Right cardiac atrium (tissue), 5 donors: ENCODE measurements at places on chromosomes 7 and 10.

- DNase-seq: no peak
Measured at GRCh38 chr7:94392393-94392786, 2.3 kb upstream of the COL1A2 start.

DNA sequence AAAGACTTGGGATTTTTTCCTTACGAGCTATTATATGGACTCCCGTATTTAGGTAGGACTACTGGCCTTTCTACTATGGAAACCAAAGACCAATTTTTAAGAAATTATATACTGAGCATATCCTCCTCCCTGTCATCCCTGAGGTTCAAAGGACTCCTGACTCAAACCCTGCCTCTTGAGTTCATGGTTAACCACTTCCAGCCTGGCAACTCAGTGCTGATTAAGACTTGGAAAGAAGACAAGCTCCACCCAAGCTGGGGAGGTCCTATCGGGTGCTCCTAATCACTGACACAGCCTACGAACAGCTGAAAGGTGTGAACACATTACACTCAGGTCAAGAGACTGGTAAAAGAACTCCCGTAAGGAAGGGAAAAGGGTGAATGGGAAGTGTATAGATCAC, 66.8 kb downstream of the LYZL2 start:
- DNase-seq: no peak

- no peak for DNase-seq
Measured at GRCh38 chr10:31822616-31823318, 105.9 kb downstream of the ARHGAP12 start.

DNA sequence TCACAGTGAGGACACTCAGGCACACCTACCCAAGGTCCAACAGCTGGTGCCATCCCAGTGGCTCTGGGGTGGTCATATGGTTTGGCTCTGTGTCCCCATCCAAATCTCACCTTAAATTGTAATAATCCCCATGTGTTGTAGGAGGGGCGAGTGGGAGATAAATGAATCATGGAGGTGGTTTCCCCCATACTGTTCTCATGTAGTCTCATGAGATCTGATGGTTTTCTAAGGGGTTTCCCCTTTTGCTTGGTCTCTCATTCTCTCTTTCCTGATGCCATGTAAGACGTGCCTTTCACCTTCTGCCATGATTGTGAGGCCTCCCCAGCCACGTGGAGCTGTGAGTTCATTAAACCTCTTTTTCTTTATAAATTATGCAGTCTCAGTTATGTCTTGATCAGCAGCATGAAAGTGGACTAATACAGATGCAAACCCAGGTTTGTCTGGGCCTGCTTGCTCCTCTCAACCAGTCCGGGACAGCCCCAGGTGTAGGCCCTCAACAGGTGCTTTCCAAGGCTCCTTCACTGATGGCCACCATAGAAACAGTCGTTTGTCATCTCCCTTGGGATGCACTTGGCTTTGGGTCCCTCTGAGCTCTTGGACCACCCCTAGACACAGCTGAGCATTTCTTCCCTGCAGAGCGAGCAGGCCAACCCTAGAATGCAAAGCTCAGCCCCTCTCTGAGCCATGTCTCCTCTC, 101.3 kb upstream of the CTBP2 start:
- no peak for DNase-seq

DNA sequence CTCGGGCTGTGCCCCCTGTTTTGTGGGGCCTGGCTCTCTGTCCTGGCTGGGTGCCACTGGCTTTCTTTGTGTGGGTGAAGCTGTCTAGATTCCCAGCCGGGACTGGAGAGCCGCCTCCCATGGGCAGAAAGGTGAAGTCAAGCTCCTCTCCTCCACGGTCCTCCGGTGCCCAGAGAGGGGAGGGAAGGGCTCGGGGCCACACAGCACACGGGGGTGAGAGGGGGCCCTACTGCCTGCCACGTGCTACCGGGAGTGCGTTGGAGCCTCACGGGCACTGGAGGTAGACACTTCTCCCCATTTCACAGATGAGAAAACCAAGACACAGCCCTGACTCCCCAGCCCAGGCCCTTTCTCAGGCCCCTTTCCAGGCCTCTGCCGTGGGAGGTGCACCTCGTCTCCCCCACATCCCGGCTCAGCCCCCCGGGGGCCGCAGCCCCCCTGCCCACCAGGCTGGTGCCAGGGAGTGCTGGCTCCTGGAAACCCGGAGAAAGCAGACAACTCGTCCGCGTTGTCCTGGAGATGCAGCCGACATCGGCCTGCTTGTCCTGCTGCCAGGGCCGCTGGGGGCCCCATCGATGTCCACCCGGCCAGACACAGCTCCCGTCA, 55.8 kb downstream of the UNCX start:
- DNase-seq: peak; percentile 50

- no peak for DNase-seq
Measured at GRCh38 chr7:146892151-146892550, 775.5 kb downstream of the CNTNAP2 start.

DNA sequence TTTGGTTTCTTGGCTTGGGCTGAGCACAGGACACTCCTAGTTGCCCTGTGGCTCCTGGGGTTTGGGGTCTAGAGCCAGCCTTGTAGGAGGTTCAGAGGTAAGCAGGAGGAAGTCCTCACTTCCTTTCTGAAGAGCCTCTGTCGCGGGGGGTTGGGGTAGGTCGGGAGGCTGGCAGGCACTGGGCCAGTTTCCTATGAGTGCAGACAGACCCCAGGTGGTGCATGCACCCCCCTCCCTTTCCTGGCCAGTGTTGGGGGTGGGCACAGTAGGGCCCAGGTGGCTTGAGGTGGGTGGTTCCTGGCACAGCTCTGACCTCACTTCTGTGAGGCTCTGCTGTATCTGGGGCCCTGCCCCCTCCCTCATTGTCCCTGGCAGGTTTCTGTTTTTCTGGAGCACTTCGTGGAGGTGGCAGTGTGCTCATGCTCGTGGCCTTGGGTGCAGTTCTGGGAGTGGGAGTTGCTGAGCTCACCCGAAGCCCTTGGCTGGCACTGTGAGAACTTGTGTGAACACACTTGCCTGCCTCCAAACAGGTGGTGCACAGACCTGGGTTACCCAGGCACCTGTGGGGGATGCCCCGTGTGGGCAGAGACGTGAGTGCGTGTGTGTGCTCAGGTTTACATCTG, 1.8 kb downstream of the PALD1 start:
- DNase-seq: no peak

DNA sequence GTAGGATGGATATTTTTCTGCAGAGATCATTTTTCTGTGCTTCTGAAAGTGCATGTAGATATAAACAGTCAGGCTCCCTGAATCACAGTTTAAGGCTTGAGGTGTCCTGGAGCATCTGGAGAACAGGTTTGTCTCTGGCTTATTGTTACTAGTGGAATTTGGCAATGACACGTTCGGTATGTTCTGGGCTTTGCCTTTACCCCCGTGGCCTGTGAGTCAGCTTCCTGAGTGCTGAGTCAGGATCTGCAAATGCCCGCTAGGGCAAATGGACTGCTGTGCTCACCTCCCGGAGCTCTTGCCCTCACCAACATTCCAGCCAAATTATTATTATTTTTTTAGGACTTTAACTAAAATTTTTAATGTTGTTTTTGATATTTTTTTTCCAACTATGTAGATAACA, 192.5 kb upstream of the PRSS1 start:
- DNase-seq: peak; percentile 35

DNA sequence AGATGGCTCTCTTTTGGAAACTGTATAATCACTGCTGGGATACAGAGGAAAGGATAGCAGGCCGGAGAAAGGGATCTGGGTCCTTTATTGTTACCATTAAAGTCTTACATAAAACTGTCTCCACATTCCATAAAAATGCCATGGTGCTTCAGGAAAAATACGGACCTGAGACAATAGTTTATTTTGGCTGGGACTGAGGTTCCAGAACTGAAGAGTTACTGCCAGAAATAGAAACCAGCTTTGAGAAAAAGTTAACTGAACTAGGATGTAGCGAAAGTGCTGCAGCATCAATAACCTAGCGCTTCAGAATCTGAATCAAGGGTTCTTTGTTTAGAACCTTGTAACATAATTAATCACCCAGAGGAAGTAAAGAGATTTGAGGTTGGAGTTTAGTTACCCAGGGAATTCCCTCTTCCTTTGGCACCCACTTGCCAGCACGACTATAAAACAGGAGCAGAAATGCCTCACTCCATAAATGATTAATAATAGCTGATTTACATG, 38.0 kb downstream of the MEOX2 start:
- no peak for DNase-seq

- no peak for DNase-seq
Measured at GRCh38 chr10:30186371-30186875, 127.0 kb upstream of the JCAD start.

- peak; percentile 78 for DNase-seq
Measured at GRCh38 chr7:1579481-1580421, 9.9 kb upstream of the PSMG3 start.

- DNase-seq: no peak
Measured at GRCh38 chr7:47937711-47938573, 10.3 kb downstream of the PKD1L1 start.

- peak; percentile 93 for DNase-seq
Measured at GRCh38 chr7:36303202-36304098, 86.2 kb upstream of the ANLN start.

DNA sequence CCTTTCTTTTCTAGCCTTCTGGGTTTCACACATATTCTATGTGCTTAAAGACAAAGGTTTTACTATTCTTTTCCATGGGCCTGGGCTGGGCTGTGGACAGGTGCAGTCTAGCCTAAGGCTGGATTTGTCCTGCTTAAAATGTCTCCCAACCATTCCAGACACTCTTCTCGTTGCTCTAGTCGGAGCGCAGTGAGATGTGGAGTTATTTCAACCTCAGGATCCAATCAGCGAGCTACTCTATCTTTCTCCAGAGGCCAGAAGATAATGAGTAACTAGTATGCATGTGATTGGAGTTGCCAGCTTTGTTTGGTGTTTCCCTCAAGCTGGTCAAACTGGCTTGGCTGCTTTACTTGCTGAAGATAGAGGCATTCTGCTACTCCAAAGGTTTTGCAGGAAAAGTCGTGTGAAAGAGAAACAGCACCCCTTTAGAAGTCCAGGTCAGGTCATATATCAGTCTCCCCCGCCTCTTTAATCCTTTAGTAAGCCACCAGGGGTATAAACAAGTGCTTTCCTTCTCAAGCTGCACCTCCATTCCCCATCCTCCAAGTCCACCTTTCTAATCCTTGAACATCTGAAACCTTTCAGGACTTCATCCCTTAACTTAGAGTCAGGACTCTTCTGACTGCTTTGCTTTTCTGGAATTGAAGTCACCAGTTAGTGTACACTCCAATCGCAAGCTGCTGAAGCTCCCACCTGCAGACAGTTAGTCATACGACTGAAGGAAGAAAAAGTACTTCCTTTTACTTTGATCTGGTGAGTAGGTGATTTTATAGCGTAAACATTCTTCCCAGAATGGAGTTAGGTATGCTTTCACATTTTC, 78.8 kb downstream of the DNMBP start:
- no peak for DNase-seq

- no peak for DNase-seq
Measured at GRCh38 chr7:11235491-11235890, 261.8 kb downstream of the PHF14 start.

DNA sequence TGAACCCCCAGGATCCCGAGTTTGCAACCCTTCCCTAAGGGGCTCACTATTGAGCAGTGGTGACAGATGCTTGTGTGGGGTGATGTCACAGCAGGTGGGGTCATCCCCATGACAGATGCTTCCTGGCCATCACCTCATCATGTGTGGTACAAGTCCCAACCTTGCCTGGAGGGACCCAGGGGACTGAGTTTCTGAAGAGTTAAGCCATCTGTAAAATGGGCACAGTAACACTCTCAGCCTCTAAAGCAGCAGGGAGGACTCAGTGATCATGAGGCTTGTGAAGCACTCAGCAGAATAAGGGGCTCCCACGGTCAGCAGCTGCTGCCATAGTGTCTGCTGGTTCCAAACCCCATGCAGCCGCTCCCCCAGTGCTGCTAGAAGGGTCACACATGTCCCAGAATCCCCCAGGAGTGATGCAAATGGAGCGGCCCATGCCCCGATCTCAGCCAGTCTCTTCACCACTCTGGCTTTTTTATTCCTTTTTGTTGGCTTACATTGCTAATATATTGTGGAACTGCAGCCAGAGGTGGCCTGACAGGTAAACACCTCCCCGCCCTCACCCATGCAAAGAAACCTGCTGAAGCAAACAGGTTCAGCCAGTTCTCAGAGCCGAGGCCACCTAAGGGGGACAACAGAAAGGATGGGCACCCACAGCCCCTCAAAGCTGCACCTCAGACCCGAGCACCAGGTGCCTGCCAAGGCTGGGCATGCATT, 102.1 kb upstream of the PDGFA start:
- no peak for DNase-seq

- DNase-seq: no peak
Measured at GRCh38 chr10:13182424-13182823, 21.1 kb downstream of the MCM10 start.

- no peak for DNase-seq
Measured at GRCh38 chr7:139838876-139839275, 9.8 kb downstream of the TBXAS1 start.

GRCh38 chr7:127949769-127950222, 81.4 kb downstream of the LRRC4 start:
- no peak for DNase-seq

DNA sequence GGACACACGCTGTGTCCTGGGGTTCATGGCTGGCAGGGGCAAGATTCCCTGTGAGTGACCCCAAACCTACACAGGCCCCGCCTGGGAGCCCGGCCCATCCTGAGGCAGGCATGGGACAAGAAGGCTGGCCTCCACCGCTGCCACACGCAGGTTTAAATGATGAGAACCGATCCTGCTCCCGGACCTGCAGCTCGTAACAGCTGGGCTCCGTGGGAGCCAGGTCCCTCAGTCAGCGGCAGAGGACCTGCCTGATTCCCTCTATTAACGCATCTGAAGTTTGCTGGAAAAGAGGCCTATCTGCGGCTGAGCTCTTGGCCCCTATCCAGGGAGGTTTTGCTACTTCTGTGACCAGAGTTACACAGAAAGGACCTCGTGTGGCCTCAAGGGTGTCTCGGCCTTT, 112.3 kb downstream of the VIPR2 start:
- DNase-seq: peak; percentile 75

DNA sequence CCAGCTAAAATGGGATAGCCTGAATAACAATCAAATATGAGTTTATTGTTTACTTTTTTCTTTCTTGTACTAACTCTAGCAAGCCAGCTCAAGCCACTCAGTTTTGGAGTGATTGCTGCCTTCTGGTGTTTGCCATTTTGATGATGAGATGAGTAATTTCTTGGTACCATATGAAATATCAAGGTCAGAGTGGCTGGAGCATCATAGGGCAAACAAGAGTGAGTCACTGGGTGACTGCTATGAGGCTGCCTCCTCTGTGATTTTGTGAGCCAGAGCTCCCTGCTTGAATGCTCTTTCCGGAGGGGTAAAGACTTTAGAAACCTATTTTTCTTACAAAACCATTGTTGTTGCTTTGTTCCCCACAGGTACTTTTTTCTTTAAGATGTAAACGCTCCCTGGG, 295.6 kb downstream of the PRKG1 start:
- no peak for DNase-seq

DNA sequence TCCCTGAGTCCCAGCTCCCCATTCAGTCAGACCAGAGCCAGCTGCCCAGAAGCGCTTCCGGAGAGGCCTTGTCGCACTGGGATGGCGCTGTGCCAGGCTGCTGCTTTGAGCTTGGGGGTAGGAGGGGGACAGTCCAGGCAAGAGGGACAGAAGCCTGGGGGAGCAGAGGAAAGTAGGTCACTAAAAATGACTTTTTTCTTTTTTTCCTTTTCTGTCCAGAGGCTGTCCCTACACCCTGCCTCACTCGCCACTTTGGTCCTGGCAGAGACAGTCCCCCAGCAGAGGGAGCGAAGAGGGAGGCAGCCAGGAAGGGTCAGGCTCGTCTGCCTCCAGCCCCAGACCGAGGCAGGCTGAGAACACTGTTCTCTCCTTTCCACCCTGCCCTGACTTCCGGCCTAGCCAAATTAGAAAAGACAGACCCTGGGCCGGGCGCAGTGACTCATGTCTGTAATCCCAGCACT, 15.8 kb upstream of the TRIM8 start:
- DNase-seq: peak; percentile 82
